CD4-positive, alpha-beta T cell treated with Interferon alpha-2 for 1 hour (primary cell): ENCODE measurements at places on chromosomes 16 and 17.

- DNase-seq: no peak
Measured at GRCh38 chr17:46847204-46848191, 3.9 kb upstream of the WNT9B start.

GRCh38 chr17:1956134-1956533, 69.0 kb downstream of the RTN4RL1 start:
- no peak for DNase-seq

DNA sequence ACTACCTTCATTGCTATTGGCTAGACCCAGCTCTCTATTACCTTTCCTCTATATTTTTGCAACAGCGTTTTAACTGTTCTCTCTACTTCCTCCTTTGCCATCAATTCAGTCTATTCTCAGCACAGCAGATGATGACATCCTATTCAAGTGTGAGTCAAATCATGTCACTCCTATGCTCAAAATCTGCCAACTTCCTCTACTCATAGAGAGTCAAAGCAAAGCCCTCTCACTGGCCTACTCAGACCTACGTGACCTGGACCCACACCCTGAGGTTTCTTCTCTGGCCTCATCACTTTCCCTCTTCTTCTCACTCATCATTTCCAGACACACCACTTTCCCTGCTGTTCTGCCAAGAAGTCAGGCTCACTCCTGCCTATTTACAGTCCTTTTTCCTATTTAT, 289.0 kb upstream of the AXIN2 start:
- no peak for DNase-seq

GRCh38 chr16:55471448-55472097, 7.4 kb upstream of the MMP2 start:
- no peak for DNase-seq

- no peak for DNase-seq
Measured at GRCh38 chr17:43857957-43858600, 11.1 kb downstream of the CD300LG start.

DNA sequence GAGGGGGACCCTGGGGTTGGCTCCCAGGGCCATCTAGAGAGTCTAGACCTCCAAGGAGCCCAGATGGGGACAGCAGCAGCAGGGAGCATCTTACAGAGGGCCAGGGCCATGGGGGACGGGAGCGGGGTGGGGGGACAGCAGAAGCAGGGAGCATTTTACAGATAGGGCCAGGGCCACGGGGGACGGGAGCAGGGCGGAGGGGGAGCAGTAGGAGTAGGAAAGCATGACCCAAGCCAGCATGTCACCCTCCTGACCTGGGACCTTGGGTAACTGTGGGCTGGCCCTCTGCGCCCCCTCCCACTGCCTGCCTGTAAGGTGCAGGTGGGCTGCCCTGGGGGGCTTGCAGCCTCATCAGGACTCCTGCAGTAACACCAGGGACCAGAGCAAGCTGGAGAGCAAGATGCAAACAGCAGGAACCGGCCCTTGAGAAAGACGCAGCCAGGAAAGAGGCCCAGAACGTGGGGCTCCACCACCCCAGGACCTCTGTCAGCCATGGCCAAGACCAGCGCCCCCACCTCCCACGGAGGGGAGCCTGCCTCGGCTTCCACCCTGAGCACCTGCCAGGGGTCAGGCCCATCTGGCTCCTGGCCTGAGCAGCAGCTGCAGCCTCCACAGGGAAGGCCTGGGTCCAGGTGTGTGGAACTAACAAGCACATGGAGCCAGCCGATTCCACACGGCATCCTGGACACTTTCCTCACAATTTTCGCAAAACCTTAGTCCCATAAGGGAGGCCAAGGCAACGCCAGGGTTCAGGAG, 2.4 kb downstream of the ZNF598 start:
- DNase-seq: no peak

GRCh38 chr17:9074131-9074530, 52.8 kb downstream of the NTN1 start:
- DNase-seq: no peak

GRCh38 chr17:51857052-51857597, 301.4 kb downstream of the CA10 start:
- DNase-seq: no peak

DNA sequence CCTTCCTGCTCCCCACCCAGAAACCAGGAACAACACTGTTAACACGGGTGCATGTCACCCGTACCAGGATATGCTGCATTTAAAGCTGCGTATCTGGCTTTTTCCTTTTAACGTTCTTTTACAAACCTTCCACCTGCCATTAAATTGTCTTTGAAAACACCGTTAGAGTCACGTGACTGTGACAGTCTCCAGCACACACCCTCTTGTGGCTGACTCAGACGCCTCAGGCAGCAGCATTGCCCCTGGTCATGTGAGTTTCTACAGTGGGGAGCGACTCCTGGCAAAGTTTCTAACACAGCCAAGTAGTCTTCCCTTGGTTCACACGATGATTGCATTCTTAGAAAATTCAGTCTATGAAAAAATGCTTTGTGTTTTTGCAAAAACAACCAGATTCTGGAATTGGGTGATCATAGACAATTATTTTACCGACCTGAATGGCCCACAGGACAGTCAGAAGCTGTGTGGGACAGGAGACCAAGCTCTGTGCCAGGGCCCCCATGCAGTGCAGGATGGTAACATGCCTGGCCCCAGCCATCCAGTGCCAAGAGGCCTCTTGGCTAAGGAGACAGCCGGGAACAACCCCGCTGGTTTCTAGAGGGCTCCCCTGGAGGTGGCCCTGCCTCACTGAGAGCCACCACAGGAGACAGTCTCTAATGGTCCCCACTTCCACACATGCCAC, 199.1 kb downstream of the KATNIP start:
- DNase-seq: peak; percentile 34

- no peak for DNase-seq
Measured at GRCh38 chr17:52536489-52536888, 378.0 kb upstream of the CA10 start.

- peak; percentile 6 for DNase-seq
Measured at GRCh38 chr16:8572919-8573724, 17.2 kb downstream of the TMEM114 start.

GRCh38 chr16:84462296-84463210, 41.9 kb downstream of the MEAK7 start:
- DNase-seq: no peak

- DNase-seq: no peak
Measured at GRCh38 chr17:44918006-44918405, 2.7 kb upstream of the GFAP start.

GRCh38 chr16:1940273-1941161, 2.5 kb downstream of the MSRB1 start:
- DNase-seq: no peak

GRCh38 chr17:17351356-17351891, 48.3 kb downstream of the NT5M start:
- DNase-seq: no peak

DNA sequence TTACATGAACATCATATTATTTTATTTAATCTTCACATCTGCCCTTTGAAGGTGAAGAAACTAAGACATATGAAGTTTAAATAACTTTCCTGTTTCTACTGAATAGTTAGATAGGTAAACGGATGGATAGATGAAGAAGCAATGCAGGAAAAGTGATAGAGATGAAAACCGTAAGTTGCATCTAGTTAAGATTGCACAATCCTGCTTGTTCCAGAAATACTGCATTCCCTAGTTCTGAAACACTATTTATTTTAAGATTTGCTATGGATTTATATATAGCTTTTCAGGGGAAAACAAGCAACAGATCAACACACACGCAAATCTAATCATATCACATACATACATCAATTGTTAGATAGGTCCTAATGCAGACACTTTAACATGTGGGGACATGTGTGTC, 512.7 kb upstream of the C16orf82 start:
- DNase-seq: no peak

DNA sequence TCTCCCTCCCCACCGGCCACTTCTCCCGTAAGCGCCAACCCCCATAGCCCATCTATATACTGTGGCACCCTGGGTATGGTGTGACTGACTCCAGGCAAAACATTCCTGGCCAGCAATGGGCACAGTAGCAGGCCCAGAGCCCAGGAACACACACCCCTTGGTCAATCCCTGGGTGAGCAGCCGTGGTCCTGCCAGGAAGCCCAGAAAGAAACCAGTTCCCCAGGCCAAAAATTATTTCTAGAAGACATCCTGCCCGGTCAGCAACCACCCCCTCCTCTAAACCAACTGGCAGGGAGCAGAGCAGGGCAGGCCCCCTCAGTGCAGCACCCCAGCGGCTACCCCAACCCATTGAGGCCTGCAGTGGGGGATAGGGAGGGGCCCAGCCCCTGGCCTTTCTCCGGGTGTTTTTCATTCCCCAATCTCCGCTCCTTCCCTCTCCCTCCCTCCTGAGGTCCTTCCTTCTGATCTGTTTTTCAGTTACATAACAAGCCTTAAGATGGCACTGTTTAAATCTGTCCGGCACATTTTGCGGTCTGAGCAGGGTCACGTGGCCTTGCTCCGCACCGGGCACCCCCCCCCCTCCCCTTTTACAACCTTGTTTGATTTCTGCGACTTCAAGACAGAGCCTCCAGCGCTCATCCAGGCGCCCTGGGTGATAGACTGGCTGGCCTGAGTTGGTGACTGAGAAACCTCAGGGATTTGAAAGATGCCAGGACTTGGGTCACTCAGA, 2.0 kb downstream of the NPTX1 start:
- peak; percentile 40 for DNase-seq

GRCh38 chr16:67963662-67964321, 4.6 kb downstream of the SLC12A4 start:
- DNase-seq: no peak

GRCh38 chr17:77427391-77427991, 286.7 kb downstream of the SEC14L1 start:
- no peak for DNase-seq

- DNase-seq: peak; percentile 4
Measured at GRCh38 chr17:70286391-70286790, 117.1 kb downstream of the KCNJ2 start.

DNA sequence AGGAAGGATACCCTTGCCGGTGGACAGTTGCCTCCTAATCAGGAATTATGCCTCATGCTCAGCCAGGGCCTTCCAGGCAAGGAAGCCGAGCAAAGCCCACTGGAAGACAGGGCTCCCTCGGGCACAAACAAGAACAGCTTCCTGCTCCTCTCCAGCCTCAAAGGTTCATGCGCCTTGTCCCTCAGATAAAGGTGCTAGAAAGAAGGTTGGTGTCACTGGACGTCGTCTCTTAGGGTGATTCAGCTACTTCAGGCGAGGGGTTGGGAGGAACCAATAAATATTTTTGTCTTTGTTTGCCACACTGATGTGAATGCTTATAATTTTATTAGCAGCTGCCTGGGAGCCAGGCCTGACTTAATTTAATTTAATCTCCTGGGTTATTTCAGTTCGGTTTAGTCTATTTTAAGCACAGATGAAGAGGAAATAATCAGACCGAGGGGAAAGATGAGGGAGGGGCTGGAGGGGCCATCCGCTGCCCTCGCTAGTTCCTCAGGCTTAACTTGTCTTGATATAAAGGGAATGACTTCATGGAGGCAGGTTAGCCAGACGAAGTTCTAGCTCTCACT, 171.8 kb upstream of the CACNG5 start:
- no peak for DNase-seq

DNA sequence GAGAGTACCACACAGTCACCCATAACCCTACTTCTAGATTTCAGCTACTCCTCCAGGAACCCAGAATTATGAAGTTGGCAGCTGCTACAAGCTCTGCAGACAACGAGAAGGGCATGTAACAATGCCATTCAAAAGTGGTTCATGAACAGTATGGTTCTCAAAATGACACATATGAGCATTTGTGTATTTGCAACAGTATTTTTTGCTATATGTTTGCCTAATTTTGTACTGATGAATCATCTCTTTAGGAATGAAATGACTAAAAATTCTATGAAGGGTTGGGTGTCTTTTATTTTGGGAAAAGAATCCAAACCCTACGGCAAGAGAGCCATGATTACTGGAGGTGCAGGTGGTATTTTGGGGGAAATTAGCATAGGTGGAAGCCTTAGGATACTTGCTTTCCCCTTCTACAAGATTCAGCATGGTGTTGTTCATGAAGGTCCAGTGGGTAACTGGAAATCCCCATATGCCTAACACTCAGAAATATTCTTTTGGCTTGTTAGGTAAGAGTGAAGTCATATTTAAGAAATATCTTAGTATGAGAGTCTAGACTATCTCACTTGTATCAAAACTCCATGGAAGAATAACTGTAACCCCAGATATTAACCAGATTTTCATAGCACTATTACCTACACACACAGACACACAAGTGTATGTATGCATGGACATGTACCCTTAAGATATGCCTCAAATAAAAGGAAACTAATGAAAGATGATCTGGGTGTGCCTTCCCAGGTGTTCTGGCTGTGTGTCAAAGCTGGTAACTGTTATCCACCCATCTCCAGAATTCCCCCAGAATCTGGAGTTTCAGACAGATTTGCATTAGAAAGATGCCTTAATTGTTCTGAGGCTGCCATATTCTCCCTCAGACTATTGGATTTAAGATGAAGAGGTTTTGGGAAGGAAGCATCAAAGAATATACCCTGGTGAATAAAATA, 688.2 kb upstream of the SOX9 start:
- DNase-seq: no peak

- DNase-seq: peak; percentile 82
Measured at GRCh38 chr17:16363749-16364536, 10.7 kb upstream of the CENPV start.

DNA sequence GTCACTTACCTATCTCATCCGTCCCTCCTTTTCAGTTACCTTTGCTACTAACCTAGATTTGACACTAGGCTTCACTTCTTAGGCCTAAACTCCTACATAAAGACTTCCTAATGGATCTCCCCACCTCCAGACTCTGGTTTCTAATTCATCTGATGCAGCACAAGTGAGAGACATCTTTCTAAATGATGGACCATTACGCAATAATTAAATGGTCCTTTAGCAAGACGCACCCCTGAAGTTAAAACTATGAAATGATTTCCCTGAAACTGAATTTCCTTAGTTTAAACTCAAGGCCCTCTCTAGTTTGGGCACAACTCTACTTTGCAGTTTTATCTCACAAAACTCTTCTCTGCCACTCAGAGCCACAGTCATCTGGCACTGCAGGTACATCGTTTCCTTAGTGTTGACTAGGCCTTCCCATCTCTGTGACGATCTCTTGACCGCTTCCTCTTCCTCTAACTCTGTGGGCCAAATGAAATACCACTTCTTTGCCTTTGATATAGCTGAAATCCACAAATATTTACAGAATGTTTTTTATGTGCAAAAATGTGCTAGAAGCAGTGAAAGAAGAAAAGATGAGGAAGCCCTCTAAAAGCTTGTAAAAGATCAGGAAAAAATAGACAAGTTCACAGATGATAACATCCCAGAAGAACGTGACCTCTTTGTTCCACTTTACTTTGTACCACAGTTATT, 3.3 kb downstream of the SYNRG start:
- peak; percentile 76 for DNase-seq

DNA sequence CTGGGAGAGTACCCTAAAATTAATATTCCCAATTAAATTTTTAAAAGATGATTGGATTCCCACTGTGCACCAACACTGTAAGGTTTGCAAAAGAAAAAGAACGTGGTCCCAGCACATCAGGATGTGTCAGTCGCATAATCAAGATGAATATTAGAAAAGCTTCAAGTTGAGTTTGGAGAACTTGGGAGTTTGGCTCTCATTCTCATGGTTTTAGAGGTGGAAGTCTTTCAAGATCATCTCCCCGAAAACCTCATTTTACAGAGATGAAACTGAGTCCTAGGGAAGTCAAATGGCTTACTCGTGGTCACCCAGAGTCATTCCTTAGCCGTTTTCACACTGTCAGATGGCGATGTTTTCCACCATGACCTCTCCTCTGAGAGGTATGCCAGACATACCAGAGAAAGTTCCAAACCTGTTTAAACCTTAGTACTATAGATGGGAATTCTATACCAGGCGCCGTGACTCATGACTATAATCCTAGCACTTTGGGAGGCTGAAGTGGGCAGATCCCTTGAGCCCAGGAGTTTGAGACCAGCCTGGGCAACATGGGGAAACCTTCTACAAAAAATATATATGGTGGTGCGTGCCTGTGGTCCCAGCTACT, 1.2 kb downstream of the SEC14L1 start:
- no peak for DNase-seq
